ENCODE measurements at places on chromosomes 4 and X.

GRCh38 chr4:177367336-177367735 lies 57.7 kb downstream of the NEIL3 start:
- no peak for DNase-seq

- no peak for DNase-seq
These were observed 156.6 kb downstream of the GRIA3 start for GRCh38 chrX:123340696-123341095.

- DNase-seq: no peak
These were observed 142.0 kb upstream of the TEX13D start for GRCh38 chrX:124190440-124190839.

GRCh38 chr4:25182937-25183336 lies 22.7 kb upstream of the SEPSECS start:
- no peak for DNase-seq

- DNase-seq: no peak
These were observed 6.1 kb upstream of the SH3BP2 start for GRCh38 chr4:2786794-2787229.

DNA sequence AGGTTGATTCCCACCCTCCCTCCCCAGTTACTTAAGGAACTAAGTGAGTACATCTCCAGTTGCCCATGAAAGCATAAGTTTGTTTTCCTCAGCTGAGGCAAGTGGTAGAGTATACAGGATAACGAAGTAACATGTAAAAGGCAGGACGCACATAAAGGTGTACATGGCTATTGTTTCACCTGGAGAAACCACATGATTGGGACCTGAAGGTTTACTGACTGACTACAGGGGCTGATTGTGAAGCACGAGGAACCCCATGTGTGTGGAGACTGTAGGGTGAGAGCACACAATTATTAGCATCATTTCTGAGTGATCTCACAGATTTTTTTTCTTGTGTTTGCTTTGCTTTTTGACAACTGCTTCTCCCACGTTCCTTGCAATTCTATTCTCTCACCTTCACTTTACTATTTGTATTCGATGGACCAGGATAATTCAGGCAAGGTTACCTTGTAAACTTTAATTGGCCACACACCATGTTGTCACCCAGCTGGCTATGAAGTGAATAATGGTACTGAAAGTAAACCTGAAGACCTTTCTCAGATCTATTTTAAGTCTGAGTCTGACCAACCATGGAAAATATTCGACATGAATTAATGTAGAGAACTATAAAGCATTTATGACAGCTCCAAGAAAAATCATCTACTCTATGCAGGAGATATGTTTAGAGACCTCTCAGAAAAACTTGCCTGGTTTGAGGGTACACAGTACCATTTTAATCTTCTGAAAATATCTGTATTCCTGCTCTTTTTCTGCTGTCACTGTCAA lies 102.5 kb upstream of the MYOZ2 start:
- DNase-seq: no peak

DNA sequence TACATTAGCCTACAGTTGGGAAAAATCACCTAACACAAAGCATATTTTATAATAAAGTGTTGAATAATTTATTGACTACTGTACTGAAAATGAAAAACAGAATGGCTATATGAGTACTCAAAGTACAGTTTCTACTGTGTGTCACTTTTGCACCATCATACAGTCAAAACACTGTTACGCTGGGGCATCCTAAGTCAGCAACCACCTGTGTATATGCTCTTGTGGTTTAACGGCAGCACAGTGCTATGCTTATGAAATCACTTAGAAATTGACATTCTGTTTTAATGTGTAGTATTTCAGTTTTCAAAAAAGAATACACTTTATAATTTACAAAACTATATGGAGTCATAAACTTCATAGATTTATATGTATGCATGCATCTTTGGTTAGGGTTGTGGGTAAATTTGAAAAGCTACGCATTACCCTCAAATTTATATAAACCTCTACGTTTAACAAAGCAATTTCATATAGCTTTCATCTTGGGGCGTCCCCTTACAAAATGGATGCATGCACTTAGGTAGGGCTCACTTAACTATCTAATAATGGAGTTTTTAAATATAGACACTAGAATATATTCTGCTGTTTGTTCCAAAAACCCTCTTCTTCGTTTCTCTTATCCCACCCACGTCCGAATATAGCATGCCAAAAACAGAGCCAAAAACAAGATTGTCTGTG lies 690 bp upstream of the NEIL3 start:
- no peak for DNase-seq

DNA sequence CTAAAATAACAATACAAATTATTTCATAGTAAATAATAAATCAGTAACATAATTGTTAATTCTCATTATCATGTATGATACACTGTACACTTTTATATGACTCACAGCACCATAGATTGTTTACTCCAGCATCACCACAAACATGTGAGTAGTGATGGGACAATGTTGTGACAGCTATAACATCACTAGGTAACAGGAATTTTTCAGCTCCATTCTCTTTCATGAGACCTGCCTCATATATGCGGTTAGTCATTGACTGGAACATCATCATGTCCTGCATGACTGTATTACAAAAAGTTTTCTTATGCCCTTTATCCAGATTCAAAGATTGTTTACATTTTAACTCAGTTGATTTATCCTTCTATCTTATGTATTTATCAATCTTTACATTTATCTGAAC lies 1530.0 kb downstream of the PCDH18 start:
- no peak for DNase-seq

GRCh38 chrX:39480963-39481362 lies 616.8 kb downstream of the BCOR start:
- no peak for DNase-seq

DNA sequence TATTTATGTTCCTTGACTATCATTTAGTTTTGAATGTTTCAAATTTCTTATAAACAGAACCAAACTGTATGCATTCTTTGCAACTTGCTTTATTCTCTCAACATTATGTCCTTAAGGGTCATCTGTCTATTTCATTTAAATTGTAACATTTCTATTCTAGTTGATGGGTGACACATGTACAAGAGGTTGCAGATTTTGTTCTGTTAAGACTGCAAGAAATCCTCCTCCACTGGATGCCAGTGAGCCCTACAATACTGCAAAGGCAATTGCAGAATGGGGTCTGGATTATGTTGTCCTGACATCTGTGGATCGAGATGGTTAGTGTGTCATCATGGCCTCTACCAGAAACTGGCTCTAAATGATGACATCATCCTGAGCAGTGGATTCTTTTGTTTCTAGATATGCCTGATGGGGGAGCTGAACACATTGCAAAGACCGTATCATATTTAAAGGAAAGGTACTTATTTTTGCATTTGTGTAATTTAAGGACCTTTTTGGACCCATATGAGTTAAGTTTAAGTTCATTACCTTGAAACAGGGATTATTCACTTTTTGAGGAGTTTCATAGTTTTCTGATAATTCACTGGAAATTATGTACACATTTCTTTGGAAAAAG lies 6.1 kb downstream of the LIAS start:
- no peak for DNase-seq

GRCh38 chrX:101999644-102000539 lies 68.1 kb upstream of the ZMAT1 start:
- DNase-seq: no peak

- DNase-seq: no peak
These were observed 52.6 kb downstream of the CHM start for GRCh38 chrX:85994797-85995196.

GRCh38 chrX:18390941-18391538 lies 34.4 kb upstream of the CDKL5 start:
- peak; percentile 47 for DNase-seq

- DNase-seq: no peak
These were observed 7.8 kb upstream of the DDIT4L start for GRCh38 chr4:100198061-100198460.

DNA sequence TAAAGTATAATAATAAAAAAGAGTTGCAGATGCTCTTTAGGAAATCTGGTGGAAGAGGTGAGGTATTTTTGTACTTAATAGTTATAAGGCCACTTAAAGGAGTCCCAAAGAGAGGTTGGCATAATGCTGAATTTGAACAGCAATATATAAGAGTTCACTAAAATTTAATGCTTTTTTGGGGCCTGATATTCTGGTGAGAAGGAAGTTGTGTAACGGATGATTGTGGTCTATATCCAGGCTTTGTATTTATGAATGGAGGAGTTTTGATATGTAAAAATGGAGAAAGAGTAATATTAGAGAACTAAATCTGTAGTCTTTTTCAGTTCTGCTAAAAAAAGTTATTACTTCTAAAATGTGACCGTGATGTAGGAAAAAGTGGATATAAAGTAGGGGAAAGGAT lies 20.4 kb downstream of the BMP2K start:
- no peak for DNase-seq

- DNase-seq: no peak
These were observed 179.1 kb upstream of the NDST4 start for GRCh38 chr4:115292320-115293092.

DNA sequence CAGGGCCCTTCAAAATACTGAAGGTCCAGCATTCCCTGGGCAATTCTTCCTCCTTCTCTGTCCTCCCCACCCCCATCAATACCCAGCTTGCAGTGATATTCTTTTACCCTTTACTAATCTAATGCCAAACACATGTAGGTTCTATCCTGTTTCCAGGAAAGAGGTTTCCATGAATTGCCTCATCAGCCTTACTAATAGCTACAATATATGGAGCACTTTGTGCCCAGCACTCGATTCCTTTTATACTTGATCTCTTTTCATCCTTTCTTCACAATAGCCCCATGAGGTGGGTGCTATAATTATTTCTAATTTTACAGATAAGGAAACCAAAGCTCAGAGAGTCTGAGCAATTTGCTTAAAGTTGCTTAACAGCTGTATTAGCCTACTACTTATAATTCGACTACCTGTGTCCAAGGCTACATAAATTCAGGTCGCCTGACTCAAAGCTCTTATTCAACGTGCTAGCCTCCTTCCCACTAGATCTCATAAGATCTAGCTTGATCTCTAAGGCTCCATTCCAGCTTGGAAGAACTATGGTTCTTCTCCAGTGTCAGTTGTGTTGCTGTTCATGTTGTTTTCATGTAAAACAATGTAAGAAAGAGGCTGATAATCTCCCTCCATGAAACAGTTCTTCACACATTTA lies 229.6 kb upstream of the PGRMC2 start:
- no peak for DNase-seq

DNA sequence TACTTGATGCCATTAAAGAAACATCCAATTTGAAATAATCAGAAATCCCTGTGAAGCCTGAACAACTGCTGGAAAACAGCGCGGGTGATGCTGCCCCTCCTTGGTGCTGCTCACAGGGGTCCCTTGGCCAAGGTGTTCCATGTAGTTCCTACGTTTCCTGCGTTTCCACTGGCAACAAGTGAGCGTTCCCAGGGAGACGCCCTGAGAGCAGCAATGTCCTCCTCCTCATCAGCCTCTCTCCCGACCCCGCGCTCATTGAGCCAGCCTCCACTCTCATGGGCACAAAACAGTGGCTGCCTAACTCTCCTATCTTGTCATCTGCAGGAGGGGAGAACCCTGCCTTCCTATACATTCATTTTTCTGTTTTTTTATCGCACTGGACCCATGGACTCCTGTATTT lies 18.9 kb downstream of the LETM1 start:
- DNase-seq: no peak

DNA sequence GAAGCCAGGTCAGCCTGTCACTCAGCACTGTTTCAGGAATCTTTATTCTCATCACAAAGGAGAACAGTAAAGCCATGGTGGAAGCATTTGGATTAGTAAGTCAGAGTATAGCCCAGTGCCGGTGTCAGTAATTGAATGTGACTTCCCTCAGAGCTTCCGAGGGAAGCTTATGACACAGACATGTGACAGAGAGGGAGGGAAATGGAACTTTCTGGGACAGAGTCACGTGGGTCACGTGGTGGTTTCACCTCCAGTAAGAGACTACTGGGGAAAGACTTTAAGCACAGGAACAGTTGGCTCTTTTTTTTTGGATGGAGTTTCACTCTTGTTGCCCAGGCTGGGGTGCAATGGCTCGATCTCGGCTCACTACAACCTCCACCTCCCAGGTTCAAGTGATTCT lies 53.3 kb upstream of the CCDC160 start:
- DNase-seq: no peak

DNA sequence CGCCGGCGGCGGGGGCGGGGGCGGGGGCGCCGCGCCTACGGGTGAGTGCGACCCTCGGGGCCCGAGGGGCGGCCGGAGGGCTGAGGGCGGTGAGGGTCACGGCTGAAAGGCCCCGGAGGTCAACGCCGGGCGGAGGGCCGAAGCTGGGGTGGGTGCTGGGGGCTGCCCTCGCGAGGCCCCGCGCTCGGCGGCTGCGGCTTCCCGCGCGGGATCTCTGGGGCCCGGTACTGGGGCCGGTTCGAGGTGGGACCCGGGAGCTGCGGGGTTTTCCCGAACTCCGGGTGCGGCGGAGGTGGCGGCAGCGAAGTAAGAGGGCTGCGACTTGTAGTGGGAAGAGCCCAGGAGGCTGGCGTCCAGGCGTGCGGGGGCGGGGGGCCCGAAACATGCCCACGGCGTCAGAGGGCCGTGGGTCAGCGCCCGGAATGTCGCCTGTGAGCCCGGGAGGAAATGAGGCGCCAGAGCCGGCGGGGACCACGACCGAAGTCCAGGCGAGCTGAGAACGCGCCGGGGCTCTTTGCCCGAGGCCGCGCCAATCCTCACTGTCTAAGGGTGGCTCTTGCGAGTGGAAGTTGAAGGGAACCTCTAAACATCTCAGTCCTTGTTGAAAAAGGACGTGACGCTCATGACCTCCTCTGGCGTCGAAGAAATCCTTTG lies 407 bp downstream of the IL13RA1 start:
- DNase-seq: no peak

DNA sequence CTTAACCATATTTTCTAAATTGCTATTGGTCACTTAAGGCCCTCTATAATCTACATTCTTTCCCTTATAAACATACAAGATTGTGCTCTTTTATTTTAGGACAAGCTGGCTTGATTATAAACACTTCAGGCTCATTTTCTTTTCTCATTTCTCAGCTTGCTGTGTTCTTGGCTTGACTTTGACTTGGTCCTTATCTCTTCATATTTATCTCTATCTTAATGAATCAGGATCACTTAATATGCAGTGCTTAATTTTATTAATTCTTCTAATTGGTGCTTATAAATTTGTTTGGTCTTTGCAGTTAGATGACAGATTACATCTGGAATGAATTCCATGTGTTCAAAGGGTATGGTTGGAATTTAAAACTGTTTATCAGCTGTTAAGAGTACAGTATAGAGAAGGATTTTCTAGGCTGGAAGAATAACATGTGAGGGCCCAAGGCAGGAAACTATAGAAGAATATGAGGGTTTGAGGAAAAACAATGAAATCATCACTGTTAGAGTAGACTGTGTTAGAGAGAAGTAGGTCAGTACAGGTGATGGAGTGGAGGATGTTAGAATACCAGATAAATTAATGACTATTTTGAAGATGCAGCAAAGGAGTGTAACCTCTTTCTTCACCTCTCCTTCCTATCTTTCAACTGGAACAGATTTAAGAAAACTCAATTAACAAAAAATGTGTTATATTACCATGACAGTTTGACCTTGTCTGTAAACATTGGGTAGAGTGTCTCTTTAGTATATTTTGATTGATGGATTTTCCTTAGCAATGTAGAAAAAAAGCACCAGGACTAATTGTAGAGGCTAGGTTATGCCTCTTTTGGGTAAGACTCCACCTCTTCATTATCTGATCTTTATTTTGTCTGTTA lies 169.6 kb downstream of the RAPGEF2 start:
- DNase-seq: no peak

- no peak for DNase-seq
These were observed 166.7 kb upstream of the MAB21L2 start for GRCh38 chr4:150415213-150415612.
